ENCODE measurements at places on chromosomes 7 and 10. TPM values are rescaled to one million over a fixed set of nuclear protein-coding genes. Genes with fewer than 3 reads are reported as not detected.

DNA sequence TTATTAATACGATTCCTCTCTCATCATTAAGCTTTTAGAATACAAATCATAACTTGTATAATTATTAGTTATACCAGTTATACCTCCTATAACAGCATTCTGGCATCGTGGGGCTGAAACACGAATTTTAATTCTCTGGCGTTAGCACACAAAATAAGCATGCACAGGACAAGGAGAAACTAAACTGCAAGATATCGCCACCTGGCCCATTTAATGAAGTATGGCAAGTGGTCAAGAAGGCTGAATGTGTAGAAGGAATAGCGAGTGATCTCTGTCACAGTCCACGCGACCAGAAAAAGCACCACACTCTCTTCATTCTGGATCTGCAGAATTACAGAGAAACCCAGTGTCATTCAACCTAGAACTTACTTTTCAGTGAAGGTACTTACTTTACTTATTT, 18.1 kb downstream of the HACD1 start:
- no peak for DNase-seq

Gene CLDN3
- total RNA-seq: not detected

DNA sequence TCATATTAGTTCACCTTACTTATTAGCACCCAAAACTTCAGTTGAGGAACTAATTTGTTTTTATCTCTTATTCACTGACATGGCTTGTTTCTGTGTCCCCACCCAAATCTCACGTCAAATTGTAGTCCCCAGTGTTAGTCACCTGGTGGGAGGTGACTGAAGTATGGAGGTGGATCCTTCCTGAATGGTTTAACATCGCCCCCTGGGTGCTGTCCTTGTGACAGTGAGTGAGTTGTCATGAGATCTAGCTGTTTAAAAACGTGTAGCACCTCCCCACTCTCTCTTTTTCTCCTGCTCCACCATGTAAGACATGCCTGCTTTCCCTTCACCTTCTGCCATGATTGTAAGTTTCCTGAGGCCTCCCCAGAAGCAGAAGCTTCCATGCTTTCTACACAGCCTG, 75.0 kb upstream of the HECTD2 start:
- DNase-seq: peak; percentile 24

- no peak for DNase-seq
These were observed 172.1 kb upstream of the MYO3A start for GRCh38 chr10:25761937-25762336.

Gene DNAH11
- 0.31 TPM for total RNA-seq

DNA sequence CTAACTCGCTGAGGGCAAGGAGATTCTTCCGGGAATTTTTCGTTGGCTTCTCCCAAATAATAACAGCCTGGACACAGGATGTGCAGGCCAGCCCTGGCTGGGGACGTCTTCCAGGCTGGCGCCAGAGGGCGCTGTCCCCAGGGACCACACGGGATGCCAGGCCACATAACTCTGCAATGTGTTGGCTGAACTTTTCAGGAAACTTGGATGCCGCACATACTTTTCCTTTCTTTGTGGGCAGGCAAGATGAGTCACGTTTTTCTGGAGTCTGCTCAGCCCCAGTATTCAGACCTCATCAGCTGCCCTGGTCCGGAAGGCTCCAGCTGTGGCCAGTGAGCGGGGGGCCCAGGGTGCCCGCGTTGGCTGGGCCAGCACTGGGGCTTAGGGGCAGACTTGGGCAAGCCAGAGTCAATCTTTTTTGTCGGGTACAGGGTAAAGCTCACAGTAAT, 122.7 kb downstream of the PRKAG2 start:
- DNase-seq: peak; percentile 35

- no peak for DNase-seq
These were observed 11.0 kb downstream of the PHKG1 start for GRCh38 chr7:56081626-56082340.

DNA sequence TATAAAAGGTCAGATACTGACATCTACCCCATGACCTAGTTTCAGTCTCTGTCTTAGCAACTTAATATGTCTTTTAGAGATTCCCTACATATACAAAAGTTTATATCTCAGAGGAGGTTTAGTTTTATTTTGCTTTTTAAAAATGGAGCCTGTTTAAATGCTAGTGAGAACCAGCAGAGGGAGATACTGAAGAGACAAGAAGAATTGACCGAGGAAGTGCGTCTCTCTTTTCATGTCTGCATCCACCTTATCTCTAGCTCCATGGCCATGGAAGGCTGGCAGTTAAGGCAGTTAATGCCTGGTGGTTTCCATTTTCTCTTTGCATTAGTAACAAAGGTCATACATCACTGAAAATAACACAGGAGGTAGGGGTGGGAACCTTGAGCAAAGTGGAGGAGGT, 10.7 kb downstream of the SUV39H2 start:
- DNase-seq: no peak

DNA sequence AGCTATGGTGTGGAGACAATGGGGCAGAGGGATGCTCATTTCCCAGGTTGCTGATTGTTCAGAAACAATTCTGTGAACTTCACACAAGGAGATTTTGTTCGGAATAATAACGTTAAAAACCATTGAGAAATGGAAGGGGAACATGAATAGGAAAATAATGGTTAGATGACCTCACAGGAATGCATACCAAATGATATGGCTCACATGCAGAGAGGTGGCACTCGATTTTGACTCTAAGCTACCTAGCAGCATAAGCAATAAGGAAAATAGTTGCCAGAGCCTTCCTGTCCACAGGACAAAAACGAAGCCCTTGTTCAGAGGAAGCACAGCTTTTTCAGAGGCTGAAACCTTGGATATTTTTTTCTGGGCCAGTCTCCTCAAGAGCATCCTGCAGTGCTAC, 293.1 kb downstream of the ZEB1 start:
- no peak for DNase-seq

Gene OR2A42
- total RNA-seq: not detected

GRCh38 chr7:116582164-116582732, 57.4 kb downstream of the CAV1 start:
- DNase-seq: no peak

GRCh38 chr7:136947347-136947746, 78.9 kb downstream of the CHRM2 start:
- no peak for DNase-seq

DNA sequence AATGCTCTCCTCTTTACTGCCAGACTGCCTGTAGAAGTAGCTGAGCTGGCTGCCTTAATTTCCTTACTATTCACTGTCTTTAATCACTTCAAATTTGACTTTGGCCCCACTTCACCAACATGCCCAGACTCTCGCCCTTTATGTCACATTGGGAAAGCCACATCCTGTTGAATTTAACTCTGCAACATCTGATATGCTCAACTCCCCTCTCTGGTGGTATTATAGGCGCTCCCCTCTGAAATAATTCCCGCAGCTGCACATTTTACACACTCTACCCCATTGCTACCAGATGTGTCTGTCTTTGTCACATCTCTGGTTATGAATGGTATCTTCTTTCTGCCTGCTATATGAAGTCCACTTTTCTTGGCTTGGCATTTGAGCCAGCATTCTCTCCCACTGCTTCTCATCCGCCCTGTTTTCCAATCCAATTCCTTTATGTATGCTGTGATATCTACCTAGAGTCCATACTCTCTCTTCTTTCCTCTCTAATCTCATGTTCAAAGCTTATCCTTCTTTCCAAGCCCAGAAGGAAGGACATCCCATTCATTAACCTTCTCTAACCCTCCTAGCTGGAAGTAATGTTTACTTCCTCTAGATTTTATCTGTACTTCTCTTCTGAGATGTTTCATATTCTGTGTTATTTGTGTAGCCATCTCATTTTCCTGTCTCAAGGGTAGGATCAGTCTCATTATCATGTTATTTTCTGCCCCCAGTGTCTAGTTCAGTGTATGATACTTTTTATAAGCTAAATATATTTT, 134.5 kb downstream of the ST7 start:
- DNase-seq: no peak

DNA sequence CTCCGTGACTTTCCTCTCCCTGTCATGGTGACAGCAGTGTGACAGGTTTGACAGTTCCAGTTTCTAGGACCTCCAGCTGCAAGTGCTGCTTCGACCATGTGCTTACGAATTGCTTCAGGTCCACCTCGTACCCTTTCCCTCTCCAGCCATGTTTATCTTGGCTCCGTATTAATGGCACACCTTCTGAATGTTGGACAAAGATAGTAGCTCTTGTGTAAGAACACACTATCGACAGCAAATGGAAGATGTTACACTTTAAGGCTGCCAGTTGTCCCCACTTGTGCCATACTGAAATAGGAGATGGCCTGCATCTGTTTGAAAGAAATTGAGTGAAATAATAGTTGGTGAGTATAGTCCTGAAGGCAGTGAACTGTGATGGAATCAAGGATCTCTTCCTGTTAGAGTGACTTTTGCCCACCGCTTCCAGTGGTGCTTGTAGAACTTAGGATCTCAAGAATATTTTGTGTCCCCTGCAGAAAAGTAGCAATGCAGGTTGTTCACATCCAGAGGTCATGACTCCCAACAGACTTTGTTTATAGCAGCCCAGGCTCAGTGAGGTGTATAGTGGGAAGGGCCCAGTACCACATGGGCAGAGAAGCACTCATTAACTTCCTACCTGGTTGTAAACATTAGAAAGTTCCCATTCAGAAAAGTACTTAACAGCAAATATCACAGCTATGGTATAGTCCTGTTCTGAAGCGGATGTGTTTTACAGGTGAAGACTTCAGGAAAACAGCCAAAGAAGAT, 629.7 kb upstream of the GALNT17 start:
- DNase-seq: no peak

Gene HOXA1
- total RNA-seq: 0.43 TPM

- no peak for DNase-seq
These were observed 122.8 kb downstream of the PRLHR start for GRCh38 chr10:118472415-118473304.

- no peak for DNase-seq
These were observed 68.6 kb downstream of the MMRN2 start for GRCh38 chr10:86888585-86889381.

DNA sequence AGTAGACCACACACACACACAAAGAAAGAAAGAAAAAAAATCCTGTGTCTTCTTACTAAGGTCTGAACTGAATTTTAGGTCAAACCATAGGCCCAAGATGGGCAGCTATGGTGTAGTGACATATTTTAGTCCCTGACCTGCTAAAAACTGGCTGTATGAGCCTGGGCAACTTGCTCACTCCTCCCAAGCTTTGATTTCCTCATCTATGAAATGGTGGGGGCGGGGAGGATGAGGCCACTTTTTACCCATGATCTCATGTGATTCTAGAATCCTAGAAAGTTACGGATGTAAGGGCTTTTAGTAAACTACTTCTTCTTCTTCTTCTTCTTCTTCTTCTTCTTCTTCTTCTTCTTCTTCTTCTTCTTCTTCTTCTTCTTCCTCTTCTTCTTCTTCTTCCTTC, 6.1 kb upstream of the CCL24 start:
- no peak for DNase-seq

Gene PFKFB3
- total RNA-seq: 70.6 TPM

DNA sequence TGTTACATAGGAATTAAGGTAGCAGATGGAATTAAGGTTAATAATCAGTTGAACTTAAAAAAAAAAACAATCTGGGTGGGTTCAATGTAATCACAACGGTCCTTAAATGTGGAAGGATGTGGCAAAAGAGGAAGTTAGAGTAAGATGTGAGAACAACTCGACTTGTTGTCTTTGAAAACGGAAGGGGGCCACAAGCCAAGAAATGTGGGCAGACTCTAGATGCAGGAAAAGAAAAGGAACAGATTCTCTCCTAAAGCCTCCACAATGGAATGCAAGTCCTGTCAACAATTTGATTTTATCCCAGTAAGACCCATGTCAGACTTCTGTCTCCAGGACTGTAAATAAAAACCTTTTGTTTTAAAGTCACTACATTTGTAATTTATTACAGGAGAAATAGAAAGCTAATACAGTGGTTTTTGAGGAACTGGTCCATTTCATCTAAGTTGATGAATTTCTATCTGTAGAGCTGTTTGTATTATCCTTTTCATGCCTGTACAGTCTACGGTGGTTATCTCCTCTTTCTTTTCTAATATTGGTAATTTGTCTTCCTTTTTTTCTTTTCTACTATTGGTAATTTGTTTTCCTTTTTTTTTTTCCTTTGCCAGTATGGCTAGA, 8.6 kb downstream of the MCMBP start:
- no peak for DNase-seq

DNA sequence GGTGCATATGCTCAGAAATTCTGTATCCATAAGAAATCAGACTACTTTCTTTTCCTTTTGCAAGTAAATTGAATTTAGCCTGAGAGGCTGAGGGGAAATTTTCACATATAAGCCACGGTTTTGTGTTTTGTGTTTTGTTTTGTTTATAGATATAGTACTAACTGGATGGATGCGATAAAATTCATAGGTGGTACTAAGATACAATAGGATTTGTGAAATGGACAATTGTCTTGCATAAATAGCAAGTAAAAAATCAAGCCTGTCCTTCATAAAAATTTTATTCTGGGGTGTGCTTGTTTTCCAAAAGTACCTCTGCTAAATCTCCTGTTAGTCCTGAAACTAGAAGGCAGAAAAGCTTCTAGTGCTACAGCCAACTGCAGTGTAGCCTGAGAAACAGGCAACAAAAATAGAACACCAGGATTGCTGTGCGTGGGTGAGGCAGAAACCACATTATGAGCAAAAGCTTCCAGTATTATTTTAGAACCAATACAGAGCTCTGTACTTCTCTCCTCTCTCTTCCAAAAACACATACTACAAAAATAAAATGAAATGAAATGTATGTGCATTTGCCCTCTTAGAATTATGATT, 634 bp upstream of the HDAC9 start:
- peak; percentile 18 for DNase-seq

GRCh38 chr7:124720195-124720594, 45.4 kb downstream of the GPR37 start:
- DNase-seq: no peak

Gene ABCB4
- total RNA-seq: not detected

DNA sequence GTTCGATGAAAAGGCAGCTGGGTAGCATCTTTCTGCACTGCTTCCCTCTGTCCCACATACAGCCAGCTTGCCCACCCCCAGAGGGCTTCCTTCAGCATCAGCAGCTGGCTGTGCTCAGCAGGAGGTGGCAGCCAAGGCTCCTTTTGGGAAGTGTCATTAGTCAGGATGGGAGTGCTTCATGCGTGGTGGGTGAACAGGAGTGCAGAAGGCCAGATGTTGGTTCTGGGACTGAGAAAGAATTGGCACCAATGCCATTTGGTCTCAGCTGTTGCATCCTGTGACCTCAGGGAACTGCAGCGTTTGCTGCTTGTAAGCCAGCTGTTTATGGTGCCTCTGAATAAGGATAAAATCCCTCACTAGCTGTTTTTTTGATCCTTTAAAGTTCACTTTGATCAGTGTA, 131.1 kb upstream of the SORCS3 start:
- no peak for DNase-seq

DNA sequence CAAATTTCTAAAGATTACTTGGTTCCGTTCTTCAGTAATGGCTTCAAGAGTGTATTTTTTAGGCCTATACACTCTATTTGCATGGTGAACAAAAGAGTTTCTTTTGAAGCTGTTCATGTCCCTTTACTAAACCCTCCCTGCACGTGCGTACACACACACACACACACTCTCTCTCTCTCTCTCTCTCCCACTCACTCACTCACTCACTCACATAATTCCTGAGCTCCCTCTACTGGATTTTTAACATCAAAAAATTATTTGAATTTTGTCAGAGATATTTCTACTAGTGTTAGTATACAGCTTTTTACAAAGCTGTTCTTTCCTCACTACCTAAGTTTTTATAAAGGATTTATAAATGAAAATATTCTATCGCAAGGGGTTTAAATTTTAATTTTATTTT, 85.9 kb downstream of the UBE3C start:
- DNase-seq: no peak

Data from activated CD4-positive, alpha-beta memory T cell treated with anti-CD3 and anti-CD28 coated beads for 36 hours (primary cell).